ENCODE measurements at places on chromosomes 3 and 15.

GRCh38 chr3:168545591-168545990 lies 449.9 kb upstream of the GOLIM4 start:
- DNase-seq = no peak

- no peak for DNase-seq
These were observed 154.8 kb upstream of the CTNNB1 start for GRCh38 chr3:41044523-41044922.

GRCh38 chr3:77655396-77655795 lies 615.5 kb downstream of the ROBO2 start:
- no peak for DNase-seq

DNA sequence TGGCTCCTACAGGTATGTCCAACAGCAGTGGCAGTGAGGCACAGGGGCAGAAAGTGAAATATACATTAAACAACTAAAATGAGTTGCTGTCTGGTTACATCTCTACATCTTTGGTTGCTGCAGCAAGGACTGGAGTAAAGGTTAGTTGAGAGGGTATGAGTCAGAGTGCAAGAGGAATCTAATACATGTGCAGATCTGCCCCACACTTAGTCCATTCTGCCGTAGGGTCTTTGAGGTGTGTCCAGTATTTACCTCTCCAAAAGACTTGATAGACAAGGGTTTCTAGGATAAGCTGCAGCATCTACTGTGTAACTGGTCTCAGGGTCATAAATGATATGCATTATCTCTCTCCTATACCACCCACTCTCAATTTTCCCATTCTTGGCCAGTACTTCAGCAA lies 6.2 kb upstream of the NEDD4 start:
- DNase-seq = no peak

- peak; percentile 45 for DNase-seq
These were observed 17.3 kb downstream of the DPH3 start for GRCh38 chr3:16247282-16248061.

- no peak for DNase-seq
These were observed 38.0 kb downstream of the CCR3 start for GRCh38 chr3:46280105-46280797.

- no peak for DNase-seq
These were observed 50.4 kb downstream of the TFDP2 start for GRCh38 chr3:142098964-142099363.

- DNase-seq = no peak
These were observed 108.3 kb downstream of the IGF2BP2 start for GRCh38 chr3:185716436-185717108.

- DNase-seq = peak; percentile 11
These were observed 1.4 kb upstream of the MAGEL2 start for GRCh38 chr15:23648920-23649515.

- DNase-seq = no peak
These were observed 133.6 kb upstream of the ICE2 start for GRCh38 chr15:60612400-60613048.

GRCh38 chr15:56471440-56472069 lies 6.6 kb upstream of the MNS1 start:
- DNase-seq = no peak

DNA sequence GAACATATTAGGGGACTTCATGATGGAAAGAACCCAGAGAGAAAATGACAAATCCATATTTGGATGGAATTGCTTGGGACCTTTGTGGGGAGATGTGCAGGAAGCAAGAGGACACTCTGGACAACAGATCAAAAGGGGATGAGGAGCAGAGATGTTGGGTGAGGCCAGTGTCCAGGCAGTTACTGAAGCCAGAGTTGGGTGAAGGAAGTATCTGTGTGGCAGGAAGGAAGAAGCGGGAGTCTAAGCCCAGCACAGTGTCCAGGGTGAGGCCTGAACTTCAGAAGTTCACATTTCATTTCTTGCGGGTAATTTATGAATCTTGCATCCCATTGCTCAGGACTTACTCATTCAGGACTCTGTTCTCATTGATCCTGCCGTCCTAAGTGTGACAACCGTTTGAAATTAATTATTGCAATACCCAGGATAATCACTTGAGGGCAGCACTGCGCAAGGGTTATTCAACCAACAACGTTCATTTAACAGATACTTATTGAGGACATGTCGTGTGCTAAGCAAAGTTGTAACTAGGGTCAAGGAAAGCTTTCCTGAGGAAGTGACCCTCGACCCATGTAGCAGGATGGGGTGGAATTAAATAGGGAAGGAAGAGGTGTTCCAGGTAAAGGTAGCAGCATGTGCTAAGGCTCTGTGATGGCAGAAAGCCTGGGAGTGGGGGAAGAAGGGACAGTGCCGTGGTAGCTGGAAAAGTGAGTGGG lies 61.3 kb upstream of the CMTM8 start:
- DNase-seq = peak; percentile 44

GRCh38 chr3:190847436-190847835 lies 15.1 kb downstream of the GMNC start:
- no peak for DNase-seq

- no peak for DNase-seq
These were observed 226.6 kb downstream of the ADAMTS17 start for GRCh38 chr15:100115066-100115710.

DNA sequence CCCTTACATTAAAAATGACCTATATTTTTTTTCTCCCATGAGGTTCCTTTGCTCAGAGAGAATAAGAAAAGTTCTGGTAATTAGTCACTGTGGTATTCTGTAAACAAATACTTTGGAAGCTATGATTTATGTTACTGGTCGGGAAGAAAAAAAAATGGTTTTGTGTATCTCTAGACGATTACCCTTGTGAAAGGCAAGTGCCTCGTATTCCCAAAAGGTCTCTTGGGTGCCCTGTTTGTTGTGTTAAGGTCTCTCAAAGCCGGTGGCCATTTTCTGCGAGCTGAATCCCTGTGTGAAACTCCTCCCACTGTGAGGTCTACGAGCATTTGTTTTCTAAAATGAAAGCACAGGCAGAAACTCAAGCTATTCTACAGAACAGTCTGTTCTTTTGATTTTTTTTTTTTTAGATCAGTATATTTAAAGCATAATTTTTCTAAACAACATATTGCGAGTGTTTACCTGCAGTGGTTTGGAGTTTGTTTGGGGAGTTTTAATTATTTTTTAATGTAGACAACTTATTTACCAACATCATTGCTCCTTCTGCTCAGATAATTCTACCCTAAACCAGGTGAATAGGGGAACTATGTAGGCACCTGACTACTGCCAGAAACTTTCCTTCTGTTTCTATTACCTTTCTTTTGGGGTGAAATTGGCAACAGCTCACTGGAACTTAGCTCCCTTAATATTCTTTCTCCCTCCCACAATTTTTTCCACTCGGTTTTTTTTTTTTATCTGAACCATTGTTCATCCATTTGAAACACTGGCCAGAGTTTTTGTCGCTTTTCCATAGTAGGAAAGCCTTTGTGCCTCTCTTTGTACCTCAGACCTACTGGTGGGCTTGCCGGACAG lies 44.0 kb downstream of the ZBTB38 start:
- no peak for DNase-seq

DNA sequence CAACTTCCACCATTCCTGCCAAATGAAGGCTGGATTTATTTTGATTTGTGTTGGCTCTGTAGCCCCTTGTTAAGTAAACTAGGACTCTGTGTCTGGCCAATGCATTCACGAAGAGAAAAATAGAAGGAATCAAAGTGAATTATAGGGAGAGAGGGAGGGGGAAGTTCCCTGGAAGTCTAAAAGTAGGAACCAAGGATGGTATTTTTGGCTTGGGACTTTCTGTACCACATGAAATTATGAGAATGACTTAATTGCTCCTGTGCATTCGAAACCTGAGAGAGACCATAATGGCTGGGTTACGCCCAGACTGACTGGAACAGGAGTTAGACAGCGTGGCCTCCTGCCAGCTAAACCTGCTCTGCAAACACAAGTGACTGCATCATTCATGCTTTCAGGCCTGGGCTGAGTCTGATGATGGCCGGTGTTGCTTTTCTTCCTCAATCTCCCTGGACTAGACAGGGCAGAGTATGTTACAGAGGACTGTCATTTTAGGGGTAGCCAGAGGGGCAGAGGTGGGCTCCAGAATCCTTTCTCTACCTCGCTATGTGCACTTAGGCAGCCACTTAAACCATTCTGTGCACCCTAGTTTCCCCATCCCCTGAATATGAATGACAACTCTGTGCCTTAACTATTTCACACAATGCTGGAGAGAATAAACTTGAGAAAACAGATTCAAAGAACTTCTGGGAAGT lies 58.9 kb downstream of the MYO1E start:
- DNase-seq = peak; percentile 47

DNA sequence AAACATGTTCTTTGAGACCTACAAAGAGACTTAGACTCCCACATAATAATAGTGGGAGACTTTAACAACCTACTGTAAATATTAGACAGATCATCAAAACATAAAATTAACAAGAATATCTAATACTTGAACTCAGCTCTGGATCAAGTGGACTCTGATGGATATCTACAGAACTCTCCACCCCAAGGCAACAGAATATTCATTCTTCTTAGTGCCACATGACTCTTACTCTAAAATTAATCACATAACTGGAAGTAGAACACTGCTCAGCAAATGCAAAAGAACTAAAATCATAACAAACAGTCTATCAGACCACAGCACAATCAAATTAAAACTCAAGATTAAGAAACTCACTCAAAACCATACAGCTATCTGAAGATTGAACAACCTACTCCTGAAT lies 15.9 kb upstream of the PLSCR2 start:
- no peak for DNase-seq

DNA sequence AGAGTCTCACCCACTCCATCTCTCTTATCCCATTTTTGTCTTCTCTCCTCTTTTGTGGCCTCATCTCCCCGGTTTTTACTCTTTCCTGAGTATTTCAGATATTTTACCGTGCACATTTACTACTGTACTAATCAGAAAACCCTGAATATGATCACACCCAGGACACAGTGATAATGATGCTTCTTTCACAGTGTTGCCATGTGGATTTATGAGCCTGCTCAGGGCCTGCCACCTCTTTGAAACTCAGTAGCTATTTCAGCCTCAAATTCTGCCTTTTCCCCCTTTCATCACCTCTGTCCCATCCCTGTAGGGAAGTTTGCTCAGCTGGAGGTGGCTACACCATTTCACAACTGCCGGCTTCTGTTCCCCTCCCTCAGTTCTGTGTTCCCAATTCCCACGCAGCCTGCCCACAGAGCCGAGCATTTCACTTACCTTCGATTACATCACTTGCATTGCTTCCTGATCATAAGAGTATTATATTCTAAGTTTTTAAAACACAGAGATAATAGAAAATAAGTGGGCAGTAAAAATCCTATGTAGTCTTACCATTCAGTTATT lies 33.2 kb downstream of the ARNT2 start:
- no peak for DNase-seq

DNA sequence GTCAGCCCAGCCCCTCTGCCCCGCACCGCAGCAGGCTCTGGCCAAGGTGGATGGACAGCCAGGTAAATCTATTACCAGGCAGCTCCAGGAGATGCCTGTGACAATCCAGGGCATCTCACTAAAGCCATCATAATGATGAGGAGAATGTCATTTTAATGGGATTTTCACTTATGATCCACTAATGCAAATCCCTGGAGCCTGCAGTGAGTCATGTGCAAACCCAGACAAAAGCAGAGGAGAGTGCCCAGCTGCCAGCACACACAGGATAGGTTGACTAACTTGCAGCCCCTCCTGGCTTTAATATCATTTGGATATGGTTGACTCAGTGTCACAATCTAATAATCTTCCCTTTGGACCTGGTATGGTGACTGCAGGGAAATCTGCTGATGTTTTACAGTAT lies 206.9 kb upstream of the TRIM42 start:
- DNase-seq = no peak

DNA sequence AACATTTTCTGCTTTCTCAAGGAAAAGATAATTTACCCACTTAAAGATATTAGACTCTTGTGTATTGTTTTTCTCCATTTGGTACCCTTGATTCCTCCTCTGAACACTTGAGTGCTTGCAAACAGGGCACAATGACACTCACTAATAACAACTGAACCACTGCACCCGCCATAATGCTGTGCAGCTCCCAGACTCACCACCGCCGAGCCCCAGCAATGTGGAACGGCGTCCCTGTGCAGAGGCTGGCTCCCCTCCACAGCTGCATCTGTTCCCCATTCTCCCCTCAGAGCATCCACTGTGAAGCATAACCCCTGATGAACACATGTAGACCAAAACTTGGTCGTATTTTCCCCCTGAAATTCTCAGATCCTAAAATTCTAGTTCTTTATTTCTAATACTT lies 276.2 kb upstream of the PLSCR5 start:
- DNase-seq = no peak

- DNase-seq = no peak
These were observed 909.1 kb upstream of the ROBO1 start for GRCh38 chr3:80676866-80677265.

- no peak for DNase-seq
These were observed 1.8 kb downstream of the IGDCC4 start for GRCh38 chr15:65420975-65421359.

DNA sequence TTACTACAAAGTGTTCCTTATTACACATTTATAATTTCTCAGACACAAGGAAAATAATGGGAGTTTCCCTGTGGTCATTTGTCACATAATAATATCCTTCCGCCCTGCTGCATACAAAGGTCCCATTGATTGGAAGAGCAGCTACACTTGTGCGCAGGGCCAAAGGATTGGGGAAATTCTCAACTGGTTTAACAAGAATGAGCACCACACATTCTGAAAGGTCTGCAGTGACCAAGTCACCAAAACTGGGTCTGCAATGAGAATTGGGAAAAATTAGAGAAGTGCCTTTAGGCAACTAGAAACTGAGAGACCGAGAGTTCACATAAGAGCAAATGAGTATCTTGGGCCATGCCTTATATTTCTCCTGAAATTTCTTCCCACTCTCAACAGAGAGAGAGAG lies 98.2 kb upstream of the NR2F2 start:
- no peak for DNase-seq

DNA sequence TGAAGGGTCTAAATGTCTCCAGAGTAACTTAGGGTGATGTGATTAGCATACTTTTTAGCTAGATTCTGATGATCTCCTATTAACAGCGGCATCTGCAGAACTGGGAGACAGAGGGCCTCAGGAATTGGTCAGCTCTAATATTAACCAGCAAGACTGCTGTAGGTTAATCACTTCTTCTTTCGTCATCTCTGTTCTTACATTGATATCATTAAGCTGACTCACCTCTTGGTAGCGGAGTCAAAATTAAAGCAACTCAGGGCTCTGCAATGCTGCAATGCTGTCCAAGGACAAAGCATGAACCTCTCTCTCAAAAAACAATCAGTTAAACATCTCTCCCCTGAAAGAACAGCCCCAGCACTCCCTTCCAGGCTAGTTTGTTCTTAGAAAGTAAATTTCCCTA lies 57.5 kb upstream of the TRA2B start:
- DNase-seq = no peak

- no peak for DNase-seq
These were observed 16.8 kb upstream of the FBLN2 start for GRCh38 chr3:13532085-13532484.
